A549 (cell line): ENCODE measurements at places on chromosomes 2 and 18.

DNA sequence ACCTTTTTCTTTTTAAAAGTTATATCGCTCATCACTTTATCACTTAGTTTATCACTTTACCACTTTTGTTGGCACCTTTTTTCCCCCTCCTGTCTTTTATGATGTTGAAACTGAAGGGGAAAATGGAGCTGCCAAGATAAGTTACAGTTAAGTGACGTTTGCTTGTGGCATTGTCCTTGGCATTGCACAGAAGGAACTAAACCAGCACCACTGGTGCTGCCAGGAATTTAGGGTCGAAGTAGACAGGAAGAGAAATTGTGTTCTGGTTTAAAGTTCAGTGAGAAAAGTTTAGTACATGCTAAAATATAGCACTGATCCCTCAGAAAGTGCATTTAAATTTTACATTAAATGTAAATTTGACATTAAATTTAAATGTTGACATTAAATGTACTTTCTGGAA, 49.9 kb downstream of the MYO1B start:
- DNase-seq = no peak

- no peak for DNase-seq
These were observed 43.4 kb downstream of the PLCL1 start for GRCh38 chr2:197847651-197848401.

DNA sequence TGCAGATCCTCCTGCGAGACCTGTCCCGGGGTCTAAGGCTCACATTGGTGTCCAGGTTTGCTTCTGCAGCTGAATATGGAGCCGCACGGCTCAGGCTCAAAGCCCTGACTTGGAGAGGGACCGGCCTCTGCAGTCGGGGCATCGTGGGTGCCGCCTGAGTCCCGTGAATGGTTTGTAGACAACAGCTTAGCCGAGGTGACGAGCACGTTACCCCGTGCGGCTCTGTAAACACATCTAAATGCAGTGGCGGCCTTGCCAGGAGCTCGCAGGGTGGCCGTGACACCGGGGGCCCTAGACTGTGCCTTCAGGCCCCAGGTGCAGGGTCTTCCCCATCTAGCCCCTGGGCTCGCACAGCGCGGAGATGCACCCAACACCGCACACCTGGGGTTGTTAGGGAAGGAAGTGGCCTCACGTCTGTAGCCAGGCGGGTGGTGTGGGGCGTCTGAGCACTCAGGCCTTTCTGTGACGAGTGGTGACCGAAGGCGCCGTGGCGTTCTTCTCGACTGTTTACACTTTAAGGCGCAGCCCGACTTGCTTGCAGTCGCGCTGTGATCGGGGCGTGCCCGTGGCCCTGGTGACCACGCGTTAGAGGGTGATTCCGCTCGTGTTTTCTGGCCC, 91.6 kb downstream of the NFATC1 start:
- no peak for DNase-seq

DNA sequence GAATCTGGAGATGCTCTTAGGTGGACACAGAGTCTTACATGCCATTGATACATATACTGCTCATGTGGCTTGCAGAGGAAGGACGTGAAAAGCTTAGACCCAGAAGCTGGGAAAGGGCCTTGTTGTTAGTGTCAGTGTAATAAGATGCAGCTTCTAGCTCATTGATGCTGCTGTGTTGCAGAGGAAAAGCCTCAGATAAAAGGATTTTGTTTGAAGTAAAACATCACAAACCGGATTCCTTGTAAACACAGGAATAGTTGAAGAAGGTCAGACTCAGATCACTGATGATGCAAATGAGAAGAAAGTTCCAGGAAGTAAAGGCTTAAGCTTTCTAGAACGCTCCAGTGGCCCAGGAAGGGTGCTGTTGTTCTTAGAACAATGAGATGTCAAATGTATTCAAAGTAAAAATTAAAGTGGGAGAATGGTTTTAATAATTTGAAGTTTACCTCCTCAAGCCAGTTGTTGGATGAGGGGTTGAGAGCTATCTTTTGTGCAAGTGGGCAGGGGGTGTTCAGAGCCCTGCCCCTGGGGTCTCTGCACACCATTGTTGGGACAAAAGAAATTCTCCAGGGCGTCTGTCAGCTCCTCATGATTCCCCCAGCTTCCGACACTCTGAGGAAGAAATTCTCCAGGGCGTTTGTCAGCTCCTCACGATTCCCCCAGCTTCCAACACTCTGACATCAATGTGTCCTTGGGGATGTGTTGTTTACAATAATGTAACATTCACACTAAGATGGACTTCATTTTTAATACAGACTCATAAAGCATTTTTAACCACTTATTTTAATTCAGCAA, 61.3 kb upstream of the CHMP1B start:
- DNase-seq = no peak

GRCh38 chr18:76985951-76986236, 146.7 kb downstream of the MBP start:
- DNase-seq = no peak

GRCh38 chr18:3716116-3716660, 266.2 kb downstream of the TGIF1 start:
- no peak for DNase-seq

GRCh38 chr2:1546901-1547300, 133.6 kb downstream of the TPO start:
- no peak for DNase-seq

GRCh38 chr18:56083097-56083521, 495.1 kb upstream of the TCF4 start:
- DNase-seq = no peak

DNA sequence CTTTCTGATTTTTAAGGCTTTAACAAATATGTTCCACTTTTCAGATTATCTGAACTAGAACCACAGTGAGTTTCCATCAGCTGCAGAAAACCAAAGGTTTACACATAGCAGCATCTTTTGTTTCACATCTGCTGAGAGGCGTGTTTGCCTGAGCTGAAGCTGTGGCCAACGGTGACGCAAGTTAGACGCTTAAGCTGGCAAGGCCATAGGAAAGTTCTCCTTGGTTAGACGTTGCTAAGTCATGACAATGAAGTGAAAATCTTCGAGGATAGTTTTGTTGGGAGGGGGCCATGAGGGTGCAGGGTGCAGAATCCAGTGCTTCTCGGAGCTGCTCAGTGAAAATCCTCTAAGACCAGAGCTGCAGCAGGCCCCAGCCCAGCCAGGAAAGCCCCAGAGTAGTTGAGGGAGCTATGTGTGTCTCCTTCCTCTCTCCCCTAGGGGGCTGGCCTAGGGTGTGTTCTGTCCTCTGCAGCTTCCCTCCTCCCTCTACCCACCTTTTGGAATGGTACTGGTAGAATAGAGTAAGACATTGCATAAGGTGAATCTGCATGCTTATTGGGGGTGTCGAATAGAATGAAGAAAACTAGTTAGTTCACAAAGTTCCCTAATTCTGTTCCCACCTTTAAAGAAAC, 105.4 kb downstream of the FHOD3 start:
- DNase-seq = no peak

- DNase-seq = no peak
These were observed 43.8 kb downstream of the KANSL3 start for GRCh38 chr2:96594282-96594681.

- DNase-seq = peak; percentile 21
These were observed 246.1 kb downstream of the BCL2 start for GRCh38 chr18:63073481-63073880.

DNA sequence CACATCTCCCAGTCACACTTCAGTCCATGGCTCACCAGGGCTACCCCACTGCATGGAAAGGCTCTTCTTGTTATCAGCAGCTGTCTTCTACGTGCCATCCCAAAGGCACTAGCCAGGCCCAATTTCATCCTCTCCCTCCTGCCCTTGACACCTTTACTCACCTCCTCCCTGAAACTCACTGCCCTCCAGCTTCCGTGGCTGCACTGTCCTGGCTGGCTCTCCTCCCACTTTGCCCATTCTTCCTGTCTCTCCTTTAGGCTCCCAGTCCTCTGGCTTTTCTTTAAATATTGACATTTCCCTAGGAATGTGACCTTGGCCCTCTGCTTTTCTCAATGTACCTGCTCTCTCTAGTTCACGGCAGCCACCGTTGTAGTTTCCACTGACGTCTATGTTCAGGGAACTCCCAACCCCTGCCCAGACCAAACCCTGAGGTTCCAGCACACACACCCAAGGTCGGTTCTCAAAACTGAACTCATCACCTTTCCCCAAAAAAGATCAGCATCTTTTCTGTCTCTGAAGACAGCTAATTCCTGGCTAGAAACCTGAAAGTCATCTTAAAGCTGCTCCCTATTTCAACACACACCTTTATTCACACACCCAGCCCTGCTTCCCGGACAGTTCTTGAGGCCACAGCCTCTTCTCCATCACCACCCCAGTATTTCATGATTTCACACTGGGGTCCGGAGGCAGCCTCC, 36.7 kb downstream of the WDFY1 start:
- DNase-seq = no peak

- no peak for DNase-seq
These were observed 78.9 kb downstream of the COPS8 start for GRCh38 chr2:237164474-237165042.
